ENCODE measurements at places on chromosomes 7 and 10.

GRCh38 chr7:122429926-122430325 is 125.4 kb upstream of the FEZF1 start:
- DNase-seq = no peak

DNA sequence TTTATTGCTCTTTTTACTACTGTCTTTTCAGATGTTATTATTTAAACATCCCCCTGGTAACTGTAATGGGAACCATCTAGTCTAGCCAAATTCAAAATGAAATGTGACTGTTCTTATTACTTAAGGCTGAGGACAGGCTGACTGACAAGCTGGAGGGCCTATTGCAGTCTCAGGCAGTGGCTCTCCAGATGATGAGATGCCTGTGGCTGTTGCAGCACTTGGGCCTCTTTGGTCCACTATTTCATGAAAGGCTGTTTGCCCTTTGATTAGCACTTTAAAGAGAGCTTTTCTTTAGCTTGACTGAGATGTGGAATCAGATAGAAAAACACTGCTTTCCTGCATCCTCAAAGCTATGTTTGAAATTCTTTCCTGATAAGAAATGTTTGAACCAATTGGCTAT is 540.5 kb downstream of the SORCS3 start:
- no peak for DNase-seq

GRCh38 chr10:56316603-56317002 is 44.5 kb downstream of the ZWINT start:
- DNase-seq = no peak

- DNase-seq = no peak
Observed at GRCh38 chr7:55770778-55771177, 91.8 kb downstream of the SEPTIN14 start.

DNA sequence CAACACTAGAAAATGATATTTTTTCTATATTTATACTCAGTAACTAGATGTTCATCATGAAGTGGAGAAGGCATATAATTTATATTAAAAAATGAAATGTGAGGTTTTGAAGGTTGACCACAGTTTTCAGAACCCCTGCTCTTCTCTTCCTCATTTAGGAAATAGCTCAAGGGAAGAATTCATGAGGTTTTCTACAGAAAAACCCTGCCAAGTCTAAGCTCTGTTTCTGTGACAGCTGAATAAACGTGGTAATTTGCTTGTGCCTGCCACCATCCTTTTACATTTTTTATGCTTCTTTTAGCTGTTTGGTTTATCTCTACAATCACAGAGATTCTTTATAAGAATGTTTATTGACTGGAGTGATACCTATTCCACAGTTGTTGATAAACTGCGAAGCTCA is 630.3 kb upstream of the POT1 start:
- DNase-seq = no peak

DNA sequence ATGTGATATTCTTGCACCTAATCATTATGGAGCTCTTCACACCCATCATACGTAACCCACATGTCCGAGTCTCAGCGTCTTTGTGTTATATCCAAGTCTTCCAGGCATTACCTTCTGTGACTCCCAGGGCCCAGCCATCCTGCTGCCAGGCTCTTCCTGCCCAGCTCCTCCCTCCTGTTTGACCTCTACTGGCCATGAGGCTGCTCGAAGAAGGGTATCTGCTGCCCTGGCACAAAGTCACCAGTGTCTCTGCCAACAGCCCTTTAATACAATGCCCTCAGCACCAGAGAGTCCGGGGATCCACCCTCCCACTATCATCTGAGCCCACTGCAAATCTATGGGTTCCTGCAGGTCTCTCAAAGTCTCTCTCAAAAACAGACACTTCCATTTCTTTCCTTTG is 65.3 kb upstream of the WAC start:
- no peak for DNase-seq

DNA sequence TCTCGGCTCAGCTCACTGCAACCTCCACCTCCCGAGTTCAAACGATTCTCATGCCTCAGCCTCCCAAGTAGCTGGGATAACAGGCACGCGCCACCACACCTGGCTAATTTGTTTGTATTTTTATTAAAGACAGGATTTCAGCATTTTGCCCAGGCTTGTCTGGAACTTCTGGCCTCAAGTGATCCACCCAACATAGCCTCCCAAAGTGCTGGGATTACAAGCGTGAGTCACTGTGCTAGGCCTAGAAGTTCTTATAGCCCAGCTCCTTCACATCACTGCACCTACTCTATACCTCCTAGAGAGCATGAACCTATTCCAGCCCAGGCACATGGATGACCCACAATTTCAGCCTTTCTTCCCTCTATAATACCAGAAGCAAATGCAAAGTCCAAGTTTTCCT is 1.3 kb upstream of the BLOC1S2 start:
- DNase-seq = no peak

GRCh38 chr7:103993551-103993950 is 4.1 kb upstream of the RELN start:
- no peak for DNase-seq

GRCh38 chr10:12042409-12042796 is 206 bp downstream of the UPF2 start:
- peak; percentile 32 for DNase-seq

Measured in stimulated activated CD8-positive, alpha-beta memory T cell treated with anti-CD3 and anti-CD28 coated beads, Interleukin-7, amount 100 ng/mL, for 1 hour (primary cell).